Dermis blood vessel endothelial cell (primary cell): ENCODE measurements at places on chromosomes 11 and 22. TPM values are rescaled to one million over a fixed set of nuclear protein-coding genes. Genes with fewer than 3 reads are reported as not detected.

- no peak for DNase-seq
Observed at GRCh38 chr11:3182462-3182852, 17.3 kb upstream of the OSBPL5 start.

DNA sequence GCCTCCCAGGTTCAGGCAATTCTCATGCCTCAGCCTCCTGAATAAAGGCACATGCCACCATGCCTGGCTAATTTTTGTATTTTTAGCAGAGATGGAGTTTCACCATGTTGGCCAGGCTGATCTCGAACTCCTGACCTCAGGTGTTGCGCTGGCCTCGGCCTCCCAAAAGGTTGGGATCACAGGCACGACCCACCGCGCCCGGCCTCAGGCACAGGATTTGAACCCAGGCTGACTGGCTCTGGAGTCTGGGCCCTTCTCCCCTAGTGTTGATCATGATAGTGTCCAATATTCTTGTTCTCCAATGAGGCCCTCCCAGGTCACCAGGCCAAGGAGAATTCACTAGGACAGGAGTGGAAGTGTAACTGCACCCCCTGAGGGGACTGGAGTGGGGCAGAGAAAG lies 401.9 kb downstream of the LARGE1 start:
- DNase-seq = no peak

DNA sequence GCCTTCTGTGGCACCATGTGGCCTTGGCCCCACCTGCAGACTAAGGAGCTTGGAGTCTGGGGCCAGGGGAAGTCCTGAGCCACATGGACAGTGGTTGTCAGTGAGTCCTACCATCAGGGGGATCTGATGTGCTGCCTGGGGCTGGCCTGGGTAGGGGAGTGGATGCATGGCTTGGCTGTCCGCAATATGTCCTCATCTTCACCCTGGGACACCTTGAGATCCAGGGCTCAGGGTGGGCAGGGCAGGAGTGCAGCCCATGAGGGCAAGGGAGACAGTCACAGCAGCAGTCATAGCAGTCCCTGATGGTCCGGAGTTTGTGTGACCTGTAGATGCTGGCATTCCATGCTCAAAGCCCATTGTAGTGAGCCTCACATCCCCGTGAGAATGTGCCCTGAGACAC lies 256.8 kb upstream of the B3GAT1 start:
- no peak for DNase-seq

The KIF18A gene
- 4.8 and 17.9 TPM in 2 replicates for total RNA-seq

GRCh38 chr11:122440811-122441665 lies 214.5 kb upstream of the UBASH3B start:
- peak; percentile 17 for DNase-seq

DNA sequence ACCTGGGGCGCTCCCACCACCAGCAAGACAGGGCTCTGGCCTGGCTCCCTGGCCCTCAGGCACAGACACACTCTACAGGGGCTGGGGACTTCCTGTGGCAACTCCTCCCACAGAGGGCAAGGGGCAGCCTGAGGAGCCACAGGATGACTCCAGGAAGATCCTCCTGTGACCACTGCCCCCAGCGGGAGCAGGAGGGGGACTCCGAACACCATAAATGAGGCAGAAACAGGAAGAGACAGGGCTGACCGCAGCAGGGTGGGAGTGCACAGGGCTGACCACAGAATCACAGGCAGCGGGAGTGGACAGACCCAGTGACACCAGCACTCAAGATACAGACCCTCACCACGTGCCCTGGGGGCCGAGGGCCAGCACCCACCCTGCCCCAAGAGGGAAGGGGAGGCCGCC lies 10.8 kb downstream of the ARAP1 start:
- DNase-seq = no peak

DNA sequence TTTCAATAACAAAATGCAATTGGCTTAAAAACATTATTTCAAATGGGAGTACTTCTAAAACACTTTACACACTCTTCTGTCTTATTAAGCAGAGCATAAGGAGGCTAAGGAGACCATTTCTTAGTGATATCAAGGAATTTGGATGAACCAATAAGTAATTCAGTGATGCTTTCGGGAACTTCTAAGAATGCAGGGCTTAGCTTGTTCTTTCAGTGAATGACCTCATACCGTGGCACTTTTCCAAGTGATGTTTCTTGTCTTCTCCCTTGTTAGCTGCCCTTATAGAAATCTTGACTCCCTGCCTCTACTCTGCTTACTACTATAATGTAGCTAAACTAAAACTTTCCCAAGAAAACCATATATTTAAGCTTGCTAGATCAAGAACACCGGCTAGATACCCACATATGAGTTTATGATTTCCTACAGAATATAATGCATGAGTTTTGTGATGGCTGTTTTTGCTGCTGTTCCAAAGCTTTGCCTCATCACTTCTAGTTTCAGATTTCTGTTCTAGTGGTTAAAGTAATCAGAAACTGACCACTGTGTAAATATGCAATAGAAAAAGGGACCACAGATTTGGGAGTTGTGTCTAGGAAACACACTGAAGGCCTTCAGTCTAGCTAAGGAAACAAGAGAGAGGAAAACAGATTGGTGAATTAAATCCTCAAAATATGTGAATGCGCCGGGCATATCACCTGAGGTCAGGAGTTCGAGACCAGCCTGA lies 37.5 kb upstream of the STK33 start:
- peak; percentile 41 for DNase-seq
